MCF 10A (cell line): ENCODE measurements at places on chromosomes 7 and 10.

- DNase-seq, result peak; percentile 94
Measured at GRCh38 chr7:126700807-126701604, 551.7 kb downstream of the GRM8 start.

GRCh38 chr10:120984221-120984620, 133.1 kb downstream of the WDR11 start:
- DNase-seq, result no peak

- no peak for DNase-seq
Measured at GRCh38 chr10:10819206-10819856, 198.3 kb upstream of the CELF2 start.

GRCh38 chr10:79982861-79983260, 34.0 kb upstream of the SFTPD start:
- no peak for DNase-seq

GRCh38 chr7:7427363-7427762, 108.3 kb downstream of the COL28A1 start:
- no peak for DNase-seq

GRCh38 chr7:156892081-156892800, 742 bp downstream of the LMBR1 start:
- peak; percentile 46 for DNase-seq

- peak; percentile 74 for DNase-seq
Measured at GRCh38 chr10:112307358-112308124, 24.3 kb downstream of the TECTB start.

GRCh38 chr10:47340608-47341170, 7.5 kb upstream of the RBP3 start:
- DNase-seq, result peak; percentile 60

DNA sequence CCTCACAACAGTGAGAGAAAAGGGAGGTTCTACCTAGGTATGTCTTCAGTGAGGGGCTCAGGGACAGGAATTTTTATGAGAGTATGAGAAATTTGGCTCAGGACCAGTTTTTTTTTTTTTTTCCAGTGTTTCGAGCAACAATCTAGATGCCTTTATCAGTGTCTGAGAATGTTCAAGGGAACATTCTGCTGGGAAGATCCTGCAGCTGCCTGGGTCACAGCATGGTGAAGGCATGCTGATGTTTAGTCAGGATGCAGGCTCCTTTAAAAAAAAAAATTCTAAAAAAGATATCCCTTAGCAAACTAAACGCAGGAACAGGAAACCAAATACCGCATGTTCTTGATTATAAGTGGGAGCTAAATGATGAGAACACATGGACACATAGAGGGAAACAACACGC, 31.0 kb downstream of the SBDS start:
- no peak for DNase-seq

DNA sequence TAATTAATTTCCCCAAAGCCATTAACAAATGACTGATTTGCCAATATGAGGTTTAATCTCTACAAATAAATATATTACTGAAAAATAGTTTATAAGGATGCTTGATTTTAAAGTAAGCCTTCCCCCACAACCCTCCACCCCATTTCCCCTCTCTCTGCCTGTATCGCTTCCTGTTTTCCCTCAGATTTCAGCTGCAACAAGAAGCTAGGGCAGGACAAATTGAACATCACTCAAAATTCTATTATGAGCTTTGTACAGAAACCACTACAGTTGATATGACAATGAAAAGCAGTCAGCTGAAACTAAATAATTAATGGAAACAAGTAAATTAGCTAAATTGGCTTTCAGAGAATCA, 109.0 kb upstream of the SP4 start:
- no peak for DNase-seq

- DNase-seq, result no peak
Measured at GRCh38 chr10:91054325-91054724, 133.4 kb upstream of the ANKRD1 start.

GRCh38 chr10:86970162-86970981, 2.1 kb downstream of the ADIRF start:
- peak; percentile 59 for DNase-seq

- DNase-seq, result no peak
Measured at GRCh38 chr7:148291799-148292198, 298.8 kb upstream of the C7orf33 start.

DNA sequence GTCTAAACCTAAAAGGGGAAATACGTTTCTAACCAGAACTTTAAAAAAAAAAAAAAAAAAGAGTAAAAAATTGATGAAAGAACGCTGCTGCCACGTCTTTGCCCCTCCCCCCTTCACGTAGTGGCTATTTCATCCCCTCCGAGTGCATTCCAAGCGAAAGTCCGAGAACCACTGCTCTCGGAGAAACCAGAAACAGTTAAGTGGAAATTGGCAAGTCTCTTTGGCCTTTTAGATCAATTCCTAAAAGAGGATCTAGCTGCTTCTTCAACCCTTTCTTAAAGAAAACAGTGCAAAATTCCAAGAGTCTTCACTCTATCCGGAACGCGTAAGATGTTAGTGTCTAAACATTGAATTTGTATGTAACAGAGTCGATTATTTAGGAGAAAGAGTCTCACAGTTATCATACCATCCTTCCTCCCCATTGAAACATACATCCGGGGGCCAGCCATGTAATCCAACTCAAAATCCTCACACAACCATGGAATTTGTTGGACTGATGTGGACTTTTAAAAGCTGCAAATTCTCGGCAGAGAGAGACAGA, 1.1 kb downstream of the P4HA1 start:
- peak; percentile 69 for DNase-seq

DNA sequence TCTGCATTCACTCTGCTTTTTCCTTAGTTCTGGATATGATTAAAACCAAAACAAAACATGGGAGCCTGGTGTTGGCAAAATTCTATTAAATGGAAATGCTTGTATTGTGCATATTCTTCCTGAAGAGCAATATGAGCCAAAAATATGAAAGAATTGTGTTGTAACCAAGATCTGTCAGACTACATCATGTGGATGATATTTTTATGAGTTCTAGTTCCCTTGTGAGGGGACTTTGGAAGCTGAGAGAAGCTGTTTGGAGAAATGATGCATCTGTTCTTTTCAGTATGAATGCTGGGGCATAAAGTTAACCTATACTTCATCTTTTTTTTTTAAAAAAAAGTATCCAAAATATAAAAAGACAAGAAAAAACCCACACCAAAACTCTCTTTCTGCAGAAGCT, 782.7 kb downstream of the ANKRD7 start:
- no peak for DNase-seq

GRCh38 chr7:19114551-19114855, 2.9 kb downstream of the TWIST1 start:
- DNase-seq, result no peak
